ENCODE measurements at places on chromosomes 12 and 14.

DNA sequence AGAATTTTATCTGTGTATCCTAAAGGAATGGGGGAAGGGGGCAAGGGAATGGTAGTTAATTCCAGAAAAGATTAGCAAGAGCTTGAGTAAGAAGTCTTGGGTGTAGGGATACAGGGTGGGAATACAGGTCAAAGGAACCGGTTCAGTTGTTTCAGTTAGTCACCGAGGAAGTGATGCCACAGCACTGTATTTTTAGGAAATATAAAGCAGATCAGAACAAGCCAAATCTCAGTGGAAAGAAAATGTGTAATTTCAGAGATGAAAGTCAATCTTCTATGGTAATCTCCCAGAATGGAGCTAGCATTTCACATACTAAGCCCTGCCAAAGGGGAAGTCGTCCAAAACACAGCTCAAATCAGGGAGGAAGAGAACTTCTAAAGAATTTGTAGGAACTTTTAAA, 4.7 kb upstream of the TUBA1C start:
- no peak for DNase-seq

DNA sequence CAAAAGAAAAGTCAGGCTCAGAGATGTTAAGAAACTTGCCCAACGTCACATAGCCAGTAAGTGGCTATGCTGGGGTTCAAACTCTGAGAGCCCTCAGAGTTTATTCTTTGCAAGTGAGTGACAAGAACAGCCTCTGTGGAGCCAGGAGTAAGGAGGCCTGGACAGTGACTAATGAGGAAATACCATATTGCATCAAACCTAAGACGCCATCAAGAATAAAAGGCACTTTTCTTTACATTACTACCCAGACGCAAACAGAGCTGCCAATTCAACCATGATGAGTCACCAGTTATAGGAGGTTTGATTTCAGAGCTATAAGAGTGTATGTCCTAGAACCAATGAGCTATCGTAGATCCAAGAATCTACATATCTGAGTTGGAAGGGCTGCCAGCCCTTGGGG, 9.4 kb downstream of the TNFRSF1A start:
- DNase-seq = no peak

- DNase-seq = no peak
These were observed 34.9 kb upstream of the SYT1 start for GRCh38 chr12:78829690-78830089.

GRCh38 chr12:124403273-124403672, 108.4 kb downstream of the RFLNA start:
- DNase-seq = no peak

- DNase-seq = no peak
These were observed 264.9 kb downstream of the NAV3 start for GRCh38 chr12:78095623-78096022.

GRCh38 chr14:28652782-28653181, 113.8 kb upstream of the FOXG1 start:
- DNase-seq = no peak

GRCh38 chr14:37974421-37974820, 233.3 kb upstream of the SSTR1 start:
- DNase-seq = no peak

GRCh38 chr14:51295646-51296263, 55.7 kb downstream of the TMX1 start:
- DNase-seq = no peak

- DNase-seq = no peak
These were observed 94.3 kb downstream of the FUT8 start for GRCh38 chr14:65506801-65507200.

DNA sequence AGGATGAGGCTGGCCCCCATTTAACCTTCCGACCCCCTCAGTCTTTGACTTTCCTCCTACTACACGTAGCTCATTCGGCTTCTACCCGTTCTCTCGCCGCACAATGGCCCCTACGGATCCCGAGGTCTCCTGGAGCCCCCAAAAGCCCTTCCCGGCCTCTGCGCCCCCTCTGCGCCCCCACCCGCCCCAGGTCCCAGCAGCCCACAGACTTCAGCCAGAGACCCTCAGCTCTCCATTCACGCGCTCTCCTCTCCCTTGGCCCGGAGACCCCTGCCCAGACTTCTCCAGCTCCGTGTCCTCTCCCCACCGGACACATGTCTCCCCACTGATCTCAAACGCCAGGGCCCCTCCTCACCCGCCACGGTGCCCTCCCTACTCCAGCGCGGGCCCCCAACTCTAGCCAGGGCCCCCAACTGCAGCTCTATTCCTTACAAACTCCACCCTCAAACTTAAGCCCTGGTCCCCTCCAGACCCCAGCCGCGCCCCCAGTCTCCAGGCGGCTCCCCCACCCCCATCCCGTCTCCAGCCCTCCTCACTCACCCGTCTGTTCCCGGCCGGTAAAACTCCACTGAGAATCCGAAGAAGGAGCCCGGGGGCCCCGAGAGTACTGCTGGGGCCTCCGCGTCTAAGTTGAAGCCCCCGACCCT, 502 bp downstream of the ITGA5 start:
- no peak for DNase-seq

DNA sequence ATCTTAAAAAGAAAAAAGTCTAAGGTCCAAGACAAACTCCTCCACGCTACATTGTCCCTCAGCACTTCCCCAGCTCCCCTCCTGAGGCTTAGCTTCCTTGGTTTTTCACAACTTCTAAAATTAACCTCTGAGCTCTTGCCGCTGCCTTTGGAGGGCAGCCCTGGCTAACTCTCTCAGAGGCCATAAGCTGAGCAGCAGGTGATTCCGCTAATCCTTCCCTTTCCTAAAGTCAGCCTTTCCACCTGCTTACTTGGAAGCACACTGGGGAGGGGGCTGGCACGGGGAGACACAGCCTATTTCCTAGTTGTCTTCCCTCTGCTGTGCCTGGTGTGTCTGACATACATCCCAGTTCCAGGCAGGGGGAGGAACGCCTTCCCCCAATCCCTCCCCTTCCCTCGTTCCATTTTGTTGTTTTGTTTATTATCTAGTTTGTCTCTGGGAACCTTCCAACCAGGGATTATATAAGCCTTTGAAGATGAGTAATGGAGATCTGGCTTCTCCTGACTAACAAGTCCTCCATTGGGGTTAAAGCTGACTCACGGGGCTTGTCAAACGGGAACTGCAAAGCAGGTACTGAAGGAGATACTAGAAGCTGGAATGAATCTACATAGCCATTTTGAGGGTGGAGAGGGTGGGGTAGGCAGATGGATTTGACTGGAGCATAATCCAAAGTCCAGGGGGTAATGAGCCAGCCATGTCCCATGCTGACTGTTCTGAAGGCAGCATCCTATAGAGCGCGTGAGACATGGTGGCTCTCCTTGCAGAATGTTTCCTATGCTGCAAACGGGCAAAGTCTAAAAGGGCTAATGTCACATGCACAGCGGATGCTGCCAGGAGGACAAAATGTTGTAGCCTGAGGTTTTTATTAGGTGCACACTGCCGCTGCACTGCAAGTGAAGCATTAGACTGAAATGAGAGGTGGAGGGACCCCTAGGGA, 230.8 kb downstream of the FOXN3 start:
- no peak for DNase-seq

- no peak for DNase-seq
These were observed 212.3 kb upstream of the GARIN6 start for GRCh38 chr12:99435095-99435791.

- no peak for DNase-seq
These were observed 32.7 kb upstream of the NAP1L1 start for GRCh38 chr12:76117067-76117691.

- no peak for DNase-seq
These were observed 199.8 kb downstream of the RBM19 start for GRCh38 chr12:113766131-113766878.

GRCh38 chr12:15632708-15633107, 156.5 kb downstream of the EPS8 start:
- no peak for DNase-seq

- DNase-seq = no peak
These were observed 55.4 kb downstream of the IRAK3 start for GRCh38 chr12:66244446-66244845.

- no peak for DNase-seq
These were observed 18.6 kb upstream of the CHST11 start for GRCh38 chr12:104438134-104438533.

- DNase-seq = no peak
These were observed 30.1 kb upstream of the MTERF2 start for GRCh38 chr12:107017042-107017441.

DNA sequence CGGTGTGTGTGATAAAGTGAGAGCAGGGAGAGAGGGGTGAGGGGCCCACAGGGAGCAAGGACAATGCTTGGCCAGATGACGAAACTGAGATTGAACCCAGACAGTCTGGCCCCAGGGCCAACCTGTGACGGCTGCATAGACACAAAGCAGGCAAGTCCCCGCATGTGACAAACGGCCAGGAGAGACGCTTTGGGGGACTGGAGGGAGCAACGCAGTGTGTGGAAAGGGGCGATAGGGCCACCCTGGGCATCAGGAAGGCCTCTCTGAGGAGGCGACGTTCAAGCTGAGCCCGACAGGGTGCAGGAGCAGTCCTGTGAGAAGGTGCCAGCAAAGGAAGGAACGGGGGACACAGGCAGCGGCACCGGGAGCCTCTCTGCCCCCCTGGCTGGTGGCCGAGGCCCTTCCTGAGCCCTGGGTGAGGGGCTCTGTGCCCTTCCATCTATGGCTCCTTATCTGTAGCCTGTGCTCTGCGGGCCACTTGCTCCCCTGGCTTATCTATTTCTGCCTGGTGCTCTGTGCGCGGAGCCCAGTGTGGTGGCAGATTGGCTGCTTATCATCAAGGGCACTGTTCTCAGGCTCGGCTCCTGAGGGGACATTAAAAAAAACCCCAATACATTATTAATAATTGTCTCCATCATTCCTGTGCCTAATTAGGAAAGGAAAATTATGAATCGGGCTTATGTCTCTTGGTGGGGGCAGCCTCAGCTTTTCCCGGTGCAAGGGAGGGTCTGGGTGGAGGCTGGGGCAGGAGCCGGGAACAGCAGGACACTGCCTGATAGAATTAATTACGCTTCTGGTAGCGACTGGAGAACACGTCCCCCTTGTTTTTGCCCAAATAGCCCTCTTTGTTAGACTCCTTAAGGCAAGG, 39.8 kb downstream of the PRIMA1 start:
- DNase-seq = no peak

- no peak for DNase-seq
These were observed 3.5 kb upstream of the CEP128 start for GRCh38 chr14:80944861-80945617.

GRCh38 chr12:14395074-14395778, 29.7 kb downstream of the ATF7IP start:
- DNase-seq = no peak

GRCh38 chr12:12881151-12881909, 10.0 kb upstream of the GPRC5A start:
- DNase-seq = no peak

DNA sequence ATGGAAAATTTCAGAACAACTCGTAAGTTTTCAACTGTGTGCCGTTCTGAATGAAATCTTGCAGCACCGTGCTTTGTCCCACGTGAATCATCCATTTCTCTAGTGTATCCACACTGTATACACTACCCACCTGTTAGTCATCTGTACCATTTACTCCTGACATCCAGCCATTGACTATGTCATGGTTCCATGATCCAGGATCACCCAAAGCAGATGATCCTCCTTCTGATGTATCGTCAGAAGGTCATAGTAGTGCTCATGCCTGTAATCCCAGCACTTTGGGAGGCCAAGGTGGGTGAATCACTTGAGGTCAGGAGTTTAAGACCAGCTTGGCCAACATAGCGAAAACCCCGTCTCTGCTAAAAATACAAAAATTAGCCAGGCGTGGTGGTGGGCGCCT, 122.9 kb downstream of the PPHLN1 start:
- no peak for DNase-seq

- no peak for DNase-seq
These were observed 116.0 kb upstream of the RTL1 start for GRCh38 chr14:101019541-101019940.

DNA sequence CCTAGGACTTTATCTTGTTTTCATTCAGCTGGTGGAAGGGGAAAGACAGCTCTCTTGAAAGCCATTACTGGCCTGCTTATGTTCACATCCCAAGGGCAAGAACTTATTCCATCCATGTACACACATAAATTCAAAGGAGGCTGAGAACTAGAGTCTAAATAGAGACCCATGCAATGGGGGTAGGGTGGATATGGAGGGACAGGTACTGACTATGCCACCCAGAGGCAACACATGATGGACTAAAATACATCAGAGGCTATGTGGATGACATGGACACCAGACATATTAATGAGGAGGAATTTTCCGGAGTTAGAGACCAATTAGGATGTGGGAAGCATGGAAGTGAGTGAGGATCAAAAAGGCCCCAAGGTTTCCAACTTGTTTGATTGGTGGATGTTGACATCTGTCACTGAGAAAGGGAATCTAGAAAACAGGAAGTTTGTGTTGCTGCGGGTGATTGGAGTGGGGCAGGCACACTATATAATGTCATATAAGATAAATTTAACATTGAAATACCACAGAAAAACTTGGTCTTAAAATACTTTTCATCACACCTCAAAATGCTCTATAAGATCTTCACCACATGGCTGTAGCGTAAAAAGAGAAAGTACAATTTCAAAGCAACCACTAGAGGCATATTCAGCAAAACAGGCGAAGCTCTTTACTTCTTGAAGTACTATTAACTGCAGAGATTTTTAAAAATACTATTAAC, 130.4 kb downstream of the GRIP1 start:
- DNase-seq = no peak

DNA sequence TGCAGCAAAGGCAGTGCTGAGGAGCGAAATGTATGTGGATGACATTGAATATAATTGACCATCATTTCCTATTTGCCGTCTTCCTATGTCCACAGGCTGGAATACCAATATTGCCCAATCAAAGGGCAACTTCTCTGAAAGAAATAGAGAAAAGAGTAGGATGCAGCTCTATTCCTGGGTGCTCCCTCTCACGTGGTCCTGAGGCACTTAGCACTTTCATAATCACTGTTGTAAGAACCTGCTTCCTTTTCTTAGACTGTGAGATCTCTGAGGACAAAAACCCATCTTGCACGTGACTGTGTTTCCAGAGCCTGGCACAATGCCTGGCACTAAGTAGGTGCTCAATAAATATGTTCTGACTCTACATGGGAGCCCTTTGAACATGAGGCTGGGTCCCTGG, 122.7 kb upstream of the CPM start:
- DNase-seq = no peak
